T-helper 2 cell treated with Interferon-gamma antibody and Interleukin-4, amounts not matched to agents 5 μg/mL and 100 μg/mL, for 36 hours (primary cell): ENCODE measurements at places on chromosomes 3 and 15.

GRCh38 chr15:94262201-94262600 is 30.8 kb downstream of the MCTP2 start:
- DNase-seq: no peak

DNA sequence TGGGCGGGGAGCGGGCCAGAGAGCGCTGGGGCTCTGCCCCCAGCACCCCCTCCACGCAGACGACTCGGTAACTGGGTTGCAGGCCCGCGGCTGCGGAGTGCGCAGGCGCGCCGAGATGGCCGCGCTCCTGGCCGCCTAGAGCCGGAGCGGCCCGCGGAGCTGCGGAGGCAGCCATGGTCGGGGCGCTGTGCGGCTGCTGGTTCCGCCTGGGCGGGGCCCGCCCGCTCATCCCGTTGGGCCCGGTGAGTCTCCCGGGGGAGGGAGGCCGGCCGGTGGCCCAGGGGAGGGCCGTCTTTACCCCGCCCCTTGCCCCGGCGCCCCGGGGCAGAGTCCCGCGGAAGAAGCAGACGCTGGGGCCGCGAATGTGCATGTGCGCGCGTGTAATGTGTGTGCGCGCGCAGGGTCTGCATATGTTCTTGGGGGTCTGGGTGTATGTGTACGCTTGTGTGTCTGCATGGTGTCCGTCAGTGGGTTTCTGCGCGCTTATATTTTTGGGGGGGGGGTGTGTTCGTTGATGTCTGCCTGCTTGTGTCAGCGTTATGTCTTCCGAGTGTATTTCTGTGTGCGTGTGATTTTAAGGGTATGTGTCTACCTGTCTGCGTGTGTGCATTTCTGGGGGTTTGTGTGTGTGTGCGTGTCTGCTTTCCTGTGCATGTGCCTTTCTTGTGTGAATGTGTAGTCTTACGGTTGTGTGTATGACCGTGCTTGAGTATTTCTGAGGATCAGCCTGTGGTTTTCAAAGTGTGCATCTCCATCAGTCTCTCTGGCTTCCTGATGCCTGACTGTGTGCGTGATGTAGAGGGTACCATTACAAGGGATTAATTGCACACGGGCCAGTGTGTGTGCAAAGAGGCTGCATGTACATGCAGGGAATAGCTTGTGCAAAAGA is at the start of gene ABHD14A:
TSS of gene ABHD14A (plus strand) at position 102 of the 889 bp plus-strand sequence. CDS start at position 174, 72 bp downstream.
- peak; percentile 83 for DNase-seq

GRCh38 chr15:98953968-98954367 is 53.6 kb downstream of the PGPEP1L start:
- DNase-seq: no peak

GRCh38 chr3:129593595-129594339 is 12.7 kb downstream of the PLXND1 start:
- DNase-seq: peak; percentile 61

- DNase-seq: no peak
Measured at GRCh38 chr15:72961346-72961745, 90.9 kb upstream of the NEO1 start.

GRCh38 chr15:47374222-47374621 is 343.1 kb upstream of the SEMA6D start:
- no peak for DNase-seq
